ENCODE measurements at places on chromosomes 6 and 20.

DNA sequence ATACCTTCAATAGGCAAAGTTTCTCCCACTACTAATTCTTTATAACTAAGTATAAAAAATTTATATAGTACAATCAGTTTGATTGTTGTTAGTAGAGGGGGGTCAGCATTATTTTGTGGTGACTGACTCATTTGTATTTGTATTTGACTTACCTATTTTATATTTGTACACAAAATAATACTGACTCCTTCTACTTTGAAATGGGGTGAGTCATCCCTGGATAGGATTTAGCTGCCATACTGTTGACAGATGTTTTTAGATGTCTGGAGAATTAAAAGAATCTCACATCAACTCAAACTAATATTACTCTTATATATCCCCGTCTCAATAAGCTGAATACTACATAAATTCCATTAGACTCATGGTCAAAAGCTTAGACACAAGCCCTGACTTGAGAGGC lies 114.9 kb downstream of the FRK start:
- DNase-seq = no peak

DNA sequence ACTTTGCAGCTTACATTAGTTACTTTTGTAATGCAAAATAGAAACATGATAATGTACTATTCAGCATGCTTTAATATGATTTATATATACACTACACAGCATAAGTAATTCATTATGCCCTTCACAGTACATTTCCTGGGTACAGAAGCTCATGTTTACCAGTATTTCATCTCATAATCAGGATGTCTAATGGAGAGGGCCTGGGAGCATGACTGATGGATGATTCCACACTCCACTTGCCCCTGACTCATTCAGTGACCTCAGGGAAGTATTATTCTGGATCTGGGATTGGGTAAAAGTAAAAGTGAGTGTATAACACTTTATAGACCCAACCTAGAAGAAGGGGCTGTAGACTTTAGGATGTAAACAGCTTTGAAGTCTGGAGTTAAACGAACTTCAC lies 31.4 kb upstream of the BACH2 start:
- DNase-seq = no peak

GRCh38 chr6:119112812-119113530 lies 34.5 kb upstream of the FAM184A start:
- DNase-seq = no peak

GRCh38 chr6:147974376-147974775 lies 368.3 kb upstream of the SASH1 start:
- no peak for DNase-seq

DNA sequence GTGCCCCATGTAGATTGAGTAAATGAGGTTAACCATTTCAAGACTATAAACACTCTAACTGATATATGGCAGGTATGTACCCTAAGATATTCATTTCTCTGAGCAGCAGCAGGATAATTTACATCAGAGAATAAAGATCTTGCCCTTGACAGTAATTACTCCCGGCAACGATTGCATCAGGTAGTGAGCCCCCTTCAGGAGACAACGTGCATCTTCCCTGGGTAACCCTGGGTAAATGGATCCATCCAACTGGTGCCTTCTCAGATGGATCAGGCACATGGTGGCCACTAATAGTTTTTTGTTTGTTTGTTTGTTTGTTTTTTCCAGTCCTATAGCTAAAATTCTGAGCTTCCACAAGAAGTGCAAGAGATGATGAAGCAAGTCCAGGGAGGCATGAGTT lies 469.4 kb upstream of the SLC35B3 start:
- no peak for DNase-seq

- no peak for DNase-seq
Observed at GRCh38 chr20:33162753-33163152, 5.2 kb upstream of the BPIFA2 start.

DNA sequence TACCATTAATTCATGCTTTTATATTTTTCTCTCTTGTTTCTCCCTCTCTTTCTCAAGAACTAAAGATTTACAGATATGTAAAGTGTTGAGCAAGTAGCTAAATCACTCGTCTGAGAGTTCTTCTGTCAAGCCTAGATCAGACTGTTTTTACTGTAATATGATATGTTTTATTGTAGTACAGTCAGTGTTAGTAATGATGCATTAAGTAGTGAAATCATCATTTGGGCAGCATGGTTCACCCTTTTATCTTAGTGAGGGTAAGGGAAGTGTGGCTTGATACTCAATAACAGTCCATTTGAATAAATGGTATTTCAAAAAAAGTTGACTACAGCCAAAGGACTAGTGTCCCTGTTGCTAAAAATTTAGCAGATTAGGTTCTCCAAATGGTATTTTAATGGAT lies 9.2 kb downstream of the CYB5R4 start:
- no peak for DNase-seq

GRCh38 chr6:24410622-24411021 lies 7.9 kb downstream of the MRS2 start:
- DNase-seq = no peak

DNA sequence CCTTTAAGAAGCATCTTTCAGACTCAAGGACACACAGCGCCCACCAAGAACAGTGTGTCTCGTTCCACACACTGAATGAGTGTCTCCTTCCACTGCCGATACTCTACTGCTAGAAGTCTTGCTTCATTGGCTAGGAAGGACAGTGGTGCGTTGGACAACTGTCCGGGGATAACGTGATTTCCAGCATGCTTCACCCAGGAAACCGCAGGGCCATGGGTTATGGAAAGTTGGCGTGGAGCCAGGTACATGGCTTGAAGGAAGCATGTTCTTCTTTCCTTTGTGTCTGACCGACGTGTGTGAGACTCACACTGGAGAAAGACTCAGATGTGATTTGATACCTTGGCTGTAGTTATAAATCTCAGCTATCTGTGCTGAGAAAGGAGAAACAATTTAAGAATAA lies 73.2 kb downstream of the SMOC2 start:
- DNase-seq = no peak
